ENCODE measurements at places on chromosomes 1 and 21.

DNA sequence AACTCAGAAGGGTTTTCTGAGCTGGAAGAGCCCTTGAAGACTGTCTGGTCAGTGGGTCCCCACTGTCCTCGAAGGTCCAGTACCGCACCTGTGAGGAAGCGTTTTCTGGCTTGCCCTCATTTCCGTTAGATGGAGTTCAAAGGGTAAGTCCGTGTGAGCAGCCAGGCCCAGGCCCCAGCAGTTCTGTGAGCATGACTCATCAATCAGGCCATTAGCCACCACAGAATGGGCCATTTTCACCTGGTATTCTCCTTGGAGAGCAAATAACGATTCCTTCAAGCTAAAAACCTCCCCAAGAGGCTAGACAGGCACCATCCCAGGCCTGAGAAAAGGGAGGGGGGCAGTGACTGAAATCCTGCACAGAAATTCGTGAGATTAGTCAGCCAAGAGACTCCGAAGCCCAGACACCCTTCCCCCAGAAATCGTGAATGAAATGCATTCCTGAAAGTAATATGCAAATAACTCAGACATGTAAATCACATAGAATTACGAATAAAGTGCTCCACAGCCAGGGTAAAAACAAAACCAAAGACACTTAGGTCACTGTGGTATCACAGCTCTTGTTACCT is 66.0 kb downstream of the BCAR3 start:
- no peak for DNase-seq

DNA sequence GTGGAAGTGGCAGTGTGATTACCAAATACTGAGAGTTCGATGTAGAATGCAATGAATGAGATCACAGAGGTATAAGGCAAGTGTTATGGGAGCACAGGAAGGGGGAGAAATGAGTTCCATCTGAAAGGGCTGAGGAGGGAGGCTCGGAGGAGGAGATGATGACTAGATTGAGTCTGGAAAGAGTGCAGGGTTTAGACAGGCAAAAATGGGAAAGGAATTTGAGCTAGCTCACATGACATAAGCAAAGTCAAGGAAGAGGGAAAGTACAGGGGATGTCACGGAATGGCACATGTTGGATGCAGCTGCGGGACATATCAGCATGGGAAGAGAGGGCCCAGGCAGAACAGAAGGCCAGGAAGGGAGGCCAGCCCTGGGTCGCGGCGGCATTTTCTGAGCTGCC is 132.7 kb downstream of the RUNX1 start:
- no peak for DNase-seq

- DNase-seq = no peak
These were observed 3.1 kb downstream of the ACAP3 start for GRCh38 chr1:1304331-1305299.

DNA sequence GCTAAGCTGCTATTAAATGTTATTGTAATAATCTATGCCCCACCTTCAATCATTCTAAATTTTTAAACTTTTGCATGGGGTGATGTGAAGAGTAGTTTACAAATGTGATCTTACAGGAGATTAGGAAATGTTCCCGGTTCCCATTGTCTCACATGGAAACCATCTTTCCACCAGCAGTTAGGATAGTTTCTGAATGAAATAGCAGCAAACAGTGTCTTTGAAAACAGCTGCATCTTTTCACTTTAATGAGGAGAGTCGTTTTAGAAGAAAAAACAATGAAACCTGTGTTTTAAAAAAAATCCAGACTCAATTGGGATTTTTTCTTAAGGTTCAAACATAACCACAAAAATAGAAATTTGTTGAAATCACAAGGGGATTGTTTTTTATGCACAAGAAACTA is 134.2 kb downstream of the TLR5 start:
- no peak for DNase-seq

DNA sequence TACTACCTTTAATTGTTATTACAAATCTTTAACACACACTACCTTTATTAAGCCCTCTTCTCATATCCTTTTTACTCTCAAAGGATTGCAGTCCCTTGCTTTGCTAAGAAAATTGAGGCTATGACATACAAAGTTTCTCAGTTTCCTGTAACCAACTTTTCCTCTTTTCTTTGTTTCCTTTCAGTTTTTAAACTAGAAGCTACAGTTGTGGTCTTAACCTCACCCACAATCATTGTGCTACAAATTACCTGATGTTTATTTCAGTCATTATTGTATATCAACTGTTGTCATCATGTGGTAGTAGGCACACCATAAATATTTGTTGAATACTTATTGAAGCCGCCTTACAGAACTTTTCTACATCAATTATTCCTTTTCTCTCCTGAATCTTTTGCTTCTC is 51.8 kb downstream of the SLAMF6 start:
- peak; percentile 38 for DNase-seq

DNA sequence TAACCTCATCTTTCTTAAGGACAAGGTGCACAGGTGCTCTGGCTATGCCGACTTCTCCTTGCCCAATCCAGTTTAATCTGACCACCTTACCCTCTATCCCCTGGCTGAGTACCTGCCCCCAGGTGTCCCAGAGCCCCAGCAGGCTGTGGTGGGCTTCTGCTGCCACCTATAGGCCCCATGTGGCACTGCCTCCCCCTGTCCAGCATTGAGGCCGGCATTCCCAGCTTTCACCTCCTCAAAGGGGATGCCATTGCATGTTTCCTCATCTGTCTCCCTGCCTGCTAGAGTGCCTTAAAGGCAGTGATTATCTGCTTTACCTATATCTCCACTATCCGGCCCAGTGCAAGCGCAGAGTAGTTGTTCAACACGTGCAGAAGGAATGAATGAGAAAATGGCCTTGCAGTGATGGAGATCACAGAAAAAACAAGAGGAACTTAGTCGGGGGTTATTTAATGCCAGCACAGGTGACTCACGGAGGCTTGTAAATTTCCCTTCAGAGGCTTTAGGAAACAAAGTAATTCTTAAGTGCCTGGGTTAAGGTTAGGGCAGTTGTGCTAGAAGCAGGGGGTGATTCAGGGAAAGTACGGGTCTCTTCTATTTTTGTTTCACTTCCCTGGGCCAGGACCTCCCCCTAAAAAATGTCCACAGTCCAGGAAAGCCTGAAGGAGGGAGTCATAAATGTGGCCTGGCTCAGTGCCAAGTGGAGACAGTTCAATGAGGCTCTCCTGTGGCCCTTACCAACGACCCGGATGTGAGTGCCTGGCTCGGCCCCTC is 131.8 kb upstream of the NGF start:
- DNase-seq = peak; percentile 17

DNA sequence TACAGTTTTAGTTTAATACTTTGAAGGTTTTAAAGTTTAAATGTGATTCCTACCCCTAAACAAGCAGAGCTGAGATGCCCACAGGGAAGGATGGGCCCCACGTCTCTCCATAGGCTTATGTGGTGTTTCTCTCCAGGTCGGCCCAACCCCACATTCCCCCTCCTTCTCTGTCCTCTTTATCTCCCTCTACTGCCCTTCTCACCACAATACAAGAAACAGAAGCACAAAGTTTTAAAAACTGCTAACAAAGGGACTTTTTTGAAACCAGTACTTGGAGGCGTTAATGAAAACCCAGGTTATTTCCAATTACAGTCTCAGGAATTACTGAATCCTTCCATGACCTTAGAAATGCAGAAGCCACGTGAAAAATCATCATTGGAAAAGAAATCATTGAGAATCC is 324.0 kb downstream of the NTNG1 start:
- no peak for DNase-seq

DNA sequence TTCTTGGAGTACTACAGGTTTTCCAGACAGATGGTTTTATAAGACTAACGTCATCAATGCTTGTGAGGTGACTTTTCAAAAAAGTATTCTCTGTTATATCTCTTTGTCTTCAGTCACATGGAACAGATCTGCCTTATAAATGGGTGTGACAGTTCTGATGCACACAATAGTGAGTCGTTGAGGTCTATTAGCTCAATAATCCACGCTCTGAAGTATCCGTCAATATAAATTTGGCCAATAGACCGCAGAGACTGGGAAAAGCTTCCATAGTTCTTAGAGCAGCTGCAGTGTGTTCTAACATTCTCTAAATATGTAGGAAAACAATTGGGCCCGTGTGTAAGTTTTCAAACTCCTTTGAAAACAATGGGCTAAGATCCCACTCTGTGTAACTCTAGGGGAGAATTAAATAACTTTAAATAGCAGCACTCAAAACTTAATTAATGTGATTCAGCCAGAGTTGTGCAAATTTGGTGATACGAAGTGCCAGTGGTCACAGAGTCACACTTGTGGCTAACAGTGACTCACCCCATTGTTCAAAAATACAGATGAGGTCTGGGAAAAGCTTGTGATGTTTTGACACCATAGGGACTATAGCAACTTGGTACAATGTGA is 316.0 kb downstream of the LMO4 start:
- DNase-seq = no peak

GRCh38 chr1:114561333-114561732 is 20.1 kb downstream of the BCAS2 start:
- DNase-seq = no peak

GRCh38 chr1:160577671-160578070 is 1.6 kb downstream of the CD84 start:
- no peak for DNase-seq

- DNase-seq = no peak
These were observed 1.7 kb downstream of the NFASC start for GRCh38 chr1:204872262-204872881.

Data from activated CD4-positive, alpha-beta T cell treated with anti-CD3 and anti-CD28 coated beads, Interleukin-2, amount 10 ng/mL, durations not matched to agents 7 days and 5 days (primary cell).